ENCODE measurements at places on chromosomes 7 and 10.
A peak's percentile ranks its signal among the peaks of the same experiment; 100 is the strongest.

DNA sequence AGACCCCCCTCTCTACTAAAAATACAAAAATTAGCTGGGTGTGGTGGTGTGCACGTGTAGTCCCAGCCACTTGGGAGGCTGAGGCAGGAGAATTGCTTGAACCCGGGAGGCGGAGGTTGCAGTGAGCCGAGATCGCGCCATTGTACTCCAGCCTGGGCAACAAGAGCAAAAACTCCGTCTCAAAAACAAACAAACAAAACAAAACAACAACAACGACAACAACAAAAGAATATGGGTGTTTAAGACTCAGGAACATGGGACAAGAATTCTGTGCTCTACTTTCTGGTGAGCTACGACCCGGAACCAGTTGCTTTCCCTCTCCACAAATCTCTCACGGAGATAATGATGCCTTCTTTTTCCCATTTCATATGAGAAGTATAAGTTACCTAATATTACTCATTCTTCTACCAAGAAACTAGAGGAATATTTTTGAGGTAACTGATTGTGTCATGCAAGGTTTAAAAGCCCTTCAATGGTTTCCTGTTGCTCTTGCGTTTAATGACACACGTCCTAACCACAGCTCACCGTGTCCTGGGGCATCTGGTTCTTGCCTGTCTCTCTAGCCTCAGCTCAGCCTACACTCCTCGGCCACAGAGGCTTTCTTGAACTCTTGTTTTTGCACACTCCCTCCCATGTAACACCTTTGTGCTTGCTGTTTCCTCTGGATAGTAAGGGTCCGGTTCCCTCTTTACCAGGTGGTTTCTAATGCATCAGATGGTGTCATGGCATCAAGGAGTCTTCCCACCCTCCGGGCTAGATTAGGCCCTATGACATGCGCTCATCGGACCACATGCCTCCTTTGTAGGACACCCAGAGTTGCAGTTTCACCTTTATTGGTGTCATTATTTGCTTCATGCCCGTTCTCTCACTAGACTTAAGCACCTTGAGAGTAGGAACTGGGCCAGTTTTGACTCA is 67.5 kb downstream of the PFKFB3 start:
- DNase-seq = no peak

DNA sequence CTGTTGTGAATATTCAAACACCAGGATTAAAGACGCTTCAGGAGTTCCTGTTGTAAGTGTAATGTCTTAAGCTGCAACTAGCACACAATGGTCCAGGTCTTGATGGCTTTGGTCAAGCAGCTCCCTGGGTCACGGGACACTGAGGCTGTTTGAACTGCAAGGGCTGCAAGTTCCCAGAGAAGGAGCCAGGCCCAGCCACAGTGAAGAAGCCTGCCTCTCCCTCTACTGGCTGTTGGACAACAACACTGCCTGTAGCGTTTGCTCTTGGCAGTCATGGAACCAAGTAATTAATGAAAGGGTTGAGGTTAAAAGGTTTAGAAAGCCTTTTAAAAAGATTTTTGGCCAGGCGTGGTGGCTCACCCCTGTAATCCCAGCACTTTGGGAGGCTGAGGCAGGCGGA is 31.9 kb upstream of the GUSB start:
- DNase-seq = no peak

DNA sequence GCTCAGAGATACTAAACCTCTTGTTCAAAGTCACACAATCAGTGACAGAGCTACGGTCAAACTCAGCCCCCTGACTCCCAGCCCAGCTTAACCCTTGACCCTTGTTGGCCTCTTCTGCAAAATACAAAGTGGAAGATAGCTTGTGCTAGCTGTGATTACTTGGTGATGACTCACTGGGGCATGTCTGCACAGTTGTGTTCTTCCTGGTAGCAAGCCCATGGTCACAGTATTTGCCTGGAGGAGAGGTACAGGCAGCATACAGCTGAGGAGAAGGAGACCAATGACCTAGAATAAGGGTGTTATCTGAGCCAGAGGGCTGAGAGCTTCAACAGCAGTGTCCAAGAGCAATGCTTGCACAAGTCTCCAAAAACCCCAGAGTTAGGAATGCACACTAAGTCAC is 5.7 kb upstream of the HSPA12A start:
- DNase-seq = no peak

- no peak for DNase-seq
Measured at GRCh38 chr7:74612015-74612829, 45.3 kb upstream of the GTF2I start.

GRCh38 chr10:361203-362081 is 226.2 kb downstream of the ZMYND11 start:
- no peak for DNase-seq

- DNase-seq = no peak
Measured at GRCh38 chr10:119511828-119512515, 30.5 kb downstream of the RGS10 start.

DNA sequence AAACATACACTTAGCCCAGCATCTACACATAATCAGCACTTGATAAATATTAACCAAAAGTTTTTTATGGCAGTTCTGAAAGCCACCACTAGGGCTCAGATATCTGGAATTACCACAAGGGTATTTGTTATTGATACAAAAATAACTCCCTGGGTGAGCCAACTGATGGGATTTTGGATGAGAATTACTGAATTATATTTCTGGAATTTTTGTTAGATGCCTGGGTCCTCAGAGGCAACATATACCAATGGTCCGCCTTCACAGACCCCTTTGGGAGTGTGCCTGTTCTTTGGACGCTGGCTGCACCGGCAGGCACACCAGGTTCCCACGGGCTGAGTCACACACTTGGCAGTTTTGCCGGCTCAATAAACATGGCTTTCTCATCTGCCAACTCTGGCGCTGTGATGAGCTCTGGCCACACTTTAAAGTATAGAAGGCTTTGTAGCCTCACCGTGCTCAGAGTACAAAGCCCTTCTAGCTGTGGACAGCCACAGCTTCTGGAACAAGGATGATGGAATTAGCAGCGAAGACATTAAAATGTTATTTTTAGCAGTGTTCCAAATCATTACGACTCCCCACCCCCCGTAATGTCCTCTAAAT is 24.5 kb upstream of the EEPD1 start:
- DNase-seq = peak; percentile 71

DNA sequence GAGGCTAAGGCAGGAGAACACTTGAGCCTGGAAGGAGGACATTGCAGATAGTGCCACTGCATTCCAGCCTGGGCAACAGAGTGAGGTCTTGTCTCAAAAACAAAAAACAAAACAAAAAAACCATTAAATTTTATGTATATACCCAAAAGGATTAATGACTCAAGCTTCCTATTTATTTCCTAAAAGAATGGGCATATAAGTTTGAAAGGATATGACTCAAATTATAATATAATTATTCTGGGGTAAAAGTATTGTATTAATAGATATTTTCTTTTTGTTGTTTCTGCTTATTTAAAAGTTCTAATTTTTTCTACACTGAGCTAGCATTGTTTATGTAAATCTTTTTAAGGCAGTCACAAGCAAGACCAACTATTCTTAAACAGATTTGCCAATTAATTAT is 42.2 kb upstream of the CABCOCO1 start:
- DNase-seq = no peak

DNA sequence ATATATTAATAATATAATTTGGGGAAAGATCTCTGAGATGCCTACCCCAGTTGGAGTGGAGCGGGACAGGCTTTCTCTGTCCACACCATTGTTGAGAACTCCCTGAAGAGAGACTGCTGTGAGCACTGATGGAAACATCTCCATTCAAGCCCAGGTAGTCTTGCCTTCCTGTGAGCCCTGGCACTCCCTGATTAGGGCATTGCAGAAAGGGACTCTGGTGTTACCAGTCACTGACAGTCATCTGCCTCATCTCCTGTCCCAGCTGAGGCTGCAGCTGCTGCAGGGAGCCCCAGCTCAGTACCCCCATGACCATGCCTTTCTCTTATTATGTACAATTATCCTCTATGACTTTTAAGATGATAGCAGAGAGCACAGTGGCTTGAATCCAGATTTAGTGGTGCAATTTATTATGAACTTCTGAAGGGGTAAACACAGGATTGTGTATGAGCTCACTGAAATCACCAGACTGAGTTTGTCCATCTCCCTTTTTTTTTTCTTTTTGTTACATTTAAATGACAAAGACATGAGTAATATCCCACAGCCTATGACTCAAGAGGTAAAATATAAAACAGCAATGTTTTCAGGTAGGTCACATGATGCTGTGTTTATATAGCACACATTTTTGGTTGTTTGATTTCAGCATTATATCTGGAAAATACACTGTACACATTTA is 236.9 kb downstream of the SLC25A13 start:
- no peak for DNase-seq

DNA sequence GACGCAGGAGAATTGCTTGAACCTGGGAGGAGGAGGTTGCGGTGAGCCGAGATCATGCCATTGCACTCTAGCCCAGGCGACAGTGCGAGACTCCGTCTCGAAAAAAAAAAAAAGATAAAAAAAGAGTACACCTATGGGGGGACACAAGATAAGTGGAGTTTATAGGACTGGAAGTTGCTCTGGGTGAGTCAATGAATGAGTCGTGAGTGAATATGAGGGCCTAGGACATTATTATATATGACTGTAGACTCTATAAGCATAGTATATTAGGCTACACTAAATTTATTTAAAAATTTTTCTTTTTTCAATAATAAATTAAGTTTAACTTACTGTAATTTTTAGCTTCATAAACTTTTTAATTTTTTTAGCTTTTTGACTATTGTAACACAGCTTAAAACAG is 19.4 kb upstream of the SGCE start:
- DNase-seq = no peak

- no peak for DNase-seq
Measured at GRCh38 chr7:134802762-134803161, 23.3 kb downstream of the CALD1 start.

DNA sequence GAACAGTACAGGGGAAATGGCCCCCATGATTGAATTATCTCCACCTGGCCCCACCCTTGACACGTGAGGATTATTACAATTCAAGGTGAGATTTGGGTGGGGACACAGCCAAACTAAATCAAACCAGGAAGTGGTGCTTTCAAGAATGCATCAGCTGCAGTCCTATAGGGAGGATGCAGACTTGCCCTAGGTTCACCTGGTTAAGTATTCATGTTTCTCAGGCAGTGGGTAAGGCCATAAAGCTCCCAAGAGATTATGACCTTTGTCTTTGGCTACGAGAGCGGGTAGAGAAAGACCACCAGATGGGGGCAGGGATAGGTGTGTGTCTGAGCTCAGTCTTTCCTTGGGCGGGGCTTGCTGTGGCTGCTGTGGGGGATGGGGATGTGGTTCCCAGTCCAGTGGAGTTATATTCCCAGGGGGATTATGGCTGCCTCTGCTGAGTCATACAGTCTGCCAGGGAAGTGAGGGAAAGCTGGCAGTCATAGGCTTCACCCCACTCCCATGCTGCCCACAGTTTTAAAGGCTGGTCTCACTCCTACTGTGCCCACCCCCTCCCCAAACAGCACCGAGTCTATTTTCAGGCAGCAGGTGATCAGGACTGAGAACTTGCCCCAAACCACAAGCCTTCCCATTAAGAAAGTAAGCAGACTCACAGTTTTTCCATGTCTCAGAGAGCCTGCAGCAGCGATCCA is 8.4 kb upstream of the R3HCC1L start:
- DNase-seq = no peak

GRCh38 chr7:116616555-116617059 is 55.4 kb upstream of the MET start:
- no peak for DNase-seq

DNA sequence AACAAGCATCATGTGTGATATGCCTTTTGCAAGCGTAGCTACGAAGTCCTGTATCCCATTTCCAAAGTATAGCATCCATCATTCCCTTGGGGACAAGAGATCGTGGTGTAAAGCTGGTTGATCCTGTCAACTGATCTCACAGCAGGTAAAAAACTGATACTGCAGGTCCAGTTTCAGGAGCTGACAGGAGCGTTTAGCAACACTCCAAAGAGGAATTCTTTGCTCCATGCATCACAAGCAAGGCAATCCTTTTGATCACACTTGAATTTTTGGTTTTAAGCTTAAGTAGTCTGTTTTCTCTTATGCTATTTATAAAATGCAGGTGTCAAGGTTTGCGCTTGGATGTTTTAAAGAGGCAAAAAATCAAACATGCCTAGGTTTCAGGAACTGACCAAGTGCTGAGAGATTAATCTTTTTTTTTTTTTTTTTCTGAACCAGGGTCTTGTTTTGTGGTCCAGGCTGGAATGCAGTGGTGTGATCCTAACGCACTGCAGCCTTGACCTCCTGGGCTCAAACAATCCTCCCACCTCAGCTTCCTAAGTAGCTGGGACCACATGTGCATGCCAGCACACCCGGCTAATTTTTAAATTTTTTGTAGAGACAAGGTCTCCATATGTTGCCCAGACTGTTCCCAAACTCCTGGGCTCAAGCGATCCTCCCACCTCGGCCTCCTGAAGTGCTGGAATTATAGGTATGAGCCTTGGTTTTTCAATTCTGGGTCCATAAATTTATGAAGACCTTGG is 1.8 kb upstream of the ZDHHC4 start:
- no peak for DNase-seq

- no peak for DNase-seq
Measured at GRCh38 chr10:128150561-128150960, 24.3 kb upstream of the MKI67 start.

GRCh38 chr7:117020591-117020973 is 67.3 kb downstream of the ST7 start:
- DNase-seq = no peak

- DNase-seq = no peak
Measured at GRCh38 chr10:71799112-71799511, 25.8 kb upstream of the VSIR start.

DNA sequence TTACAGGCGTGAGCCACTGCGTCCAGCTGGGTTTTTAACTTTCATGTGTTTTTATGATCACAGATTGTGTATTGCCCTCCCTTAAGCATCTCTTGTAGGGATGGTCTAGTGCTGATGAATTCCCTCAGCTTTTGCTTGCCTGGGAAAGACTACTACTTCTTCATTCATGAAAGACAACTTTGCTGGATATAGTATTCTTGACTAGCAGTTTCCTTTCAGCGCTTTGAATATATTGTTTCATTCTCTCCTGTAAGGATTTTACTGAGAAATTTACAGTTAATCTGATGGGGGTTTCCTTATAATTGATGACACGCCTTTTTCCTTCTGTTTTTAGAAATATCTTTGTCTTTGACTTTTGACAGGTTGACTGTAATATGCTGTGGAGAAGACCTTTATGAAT is 33.2 kb downstream of the STK31 start:
- DNase-seq = no peak

GRCh38 chr10:113317489-113317888 is 235.4 kb upstream of the HABP2 start:
- no peak for DNase-seq

- no peak for DNase-seq
Measured at GRCh38 chr10:110980807-110981206, 61.4 kb downstream of the SHOC2 start.

All from DMS 273 treated with DMSO at 0.1 percent for 48 hours (cell line).